ENCODE measurements at places on chromosomes 11 and 22.

- DNase-seq = no peak
Observed at GRCh38 chr11:82909015-82909640, 7.6 kb downstream of the DDIAS start.

- no peak for DNase-seq
Observed at GRCh38 chr22:33811686-33812085, 108.6 kb downstream of the LARGE1 start.

DNA sequence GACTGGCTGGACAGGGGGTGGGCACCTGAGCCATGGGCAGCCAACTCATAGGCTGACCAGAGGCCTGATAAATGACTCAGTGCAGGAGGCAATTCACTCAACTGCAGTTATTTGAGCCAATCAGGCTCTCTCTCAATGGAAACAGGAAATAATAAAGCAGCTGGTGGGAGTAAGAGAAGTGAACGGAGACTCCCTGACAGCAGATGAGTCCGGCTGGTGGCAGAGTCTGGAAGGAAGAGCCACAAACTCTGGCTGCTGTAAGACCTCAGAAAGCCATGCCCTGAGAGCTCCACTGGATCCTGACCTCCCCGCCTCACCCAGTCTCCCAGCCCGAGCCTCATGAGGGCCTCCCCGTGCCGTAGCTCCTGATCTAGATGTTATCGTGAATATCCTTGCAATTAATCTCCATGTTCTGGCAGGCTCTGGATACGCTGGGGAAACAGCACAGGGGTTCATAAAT lies 69.8 kb downstream of the TRIM29 start:
- DNase-seq = no peak

GRCh38 chr22:38744981-38745380 lies 10.8 kb downstream of the SUN2 start:
- no peak for DNase-seq

GRCh38 chr11:76095891-76096290 lies 110.4 kb downstream of the WNT11 start:
- DNase-seq = no peak

DNA sequence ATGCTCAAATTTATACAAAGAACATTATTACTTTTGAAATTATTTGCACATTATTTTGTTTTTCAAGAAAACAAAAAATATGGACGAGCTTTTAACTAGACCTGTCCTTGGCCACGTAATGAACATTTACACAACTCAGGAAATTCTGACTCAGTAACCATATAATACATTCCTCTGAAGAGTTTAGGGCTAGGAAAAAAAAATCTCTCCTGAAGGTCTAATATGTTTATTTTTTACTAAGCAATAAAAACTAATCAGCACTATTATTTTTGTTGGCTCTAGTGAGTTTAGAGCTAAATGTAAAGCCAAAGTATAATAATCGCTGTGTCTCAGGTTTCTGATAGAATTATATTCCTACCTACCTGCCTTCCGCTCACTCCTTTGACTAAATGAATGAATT lies 187.5 kb downstream of the SWAP70 start:
- DNase-seq = no peak

DNA sequence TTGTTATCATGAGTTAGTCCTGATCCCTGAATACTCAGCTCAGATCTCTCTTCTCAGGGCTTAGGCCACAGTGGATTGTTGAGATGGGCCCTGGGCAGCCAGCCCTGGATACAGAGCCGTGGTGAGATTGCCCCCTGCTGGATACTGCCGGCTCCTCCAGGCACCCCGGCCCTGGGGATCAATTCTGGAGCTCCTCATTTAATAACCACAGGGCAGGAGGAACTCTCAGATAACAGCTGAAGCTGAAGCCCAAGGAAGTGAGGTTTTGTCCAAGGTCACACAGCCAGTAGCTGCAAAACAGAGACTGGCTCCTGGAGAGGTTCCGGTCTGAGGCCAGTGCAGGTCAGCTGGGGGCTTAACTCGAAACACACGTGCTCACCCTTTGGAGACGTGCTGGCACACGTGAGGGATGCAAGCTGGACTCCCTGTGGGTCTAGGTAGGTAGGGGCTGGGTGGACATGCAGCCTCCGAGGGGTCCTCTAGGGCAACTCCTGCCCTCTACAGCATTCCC lies 16.0 kb downstream of the USH1C start:
- peak; percentile 5 for DNase-seq

DNA sequence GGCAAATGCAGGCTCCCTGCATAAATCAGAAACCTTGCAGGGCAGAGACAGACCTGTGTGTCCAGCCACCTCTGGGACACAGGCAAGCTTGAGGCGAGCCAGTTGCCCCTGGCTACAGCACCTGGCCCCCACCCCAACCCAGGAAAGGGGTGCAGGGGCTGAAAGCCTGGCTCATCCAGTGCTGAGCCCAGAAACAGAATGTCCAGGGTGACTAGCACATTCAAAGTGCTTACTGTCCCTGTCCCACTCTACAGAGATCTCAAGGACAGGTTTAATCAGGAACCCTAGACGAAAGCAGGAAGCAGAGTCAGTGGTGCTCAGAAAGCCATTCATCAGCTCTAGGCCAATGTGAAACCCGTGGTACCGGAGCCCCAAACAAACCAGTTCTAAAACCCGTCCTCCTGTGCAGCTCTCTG lies 31.9 kb downstream of the PLEKHA7 start:
- no peak for DNase-seq

GRCh38 chr11:7671347-7672215 lies 1.7 kb downstream of the CYB5R2 start:
- no peak for DNase-seq

DNA sequence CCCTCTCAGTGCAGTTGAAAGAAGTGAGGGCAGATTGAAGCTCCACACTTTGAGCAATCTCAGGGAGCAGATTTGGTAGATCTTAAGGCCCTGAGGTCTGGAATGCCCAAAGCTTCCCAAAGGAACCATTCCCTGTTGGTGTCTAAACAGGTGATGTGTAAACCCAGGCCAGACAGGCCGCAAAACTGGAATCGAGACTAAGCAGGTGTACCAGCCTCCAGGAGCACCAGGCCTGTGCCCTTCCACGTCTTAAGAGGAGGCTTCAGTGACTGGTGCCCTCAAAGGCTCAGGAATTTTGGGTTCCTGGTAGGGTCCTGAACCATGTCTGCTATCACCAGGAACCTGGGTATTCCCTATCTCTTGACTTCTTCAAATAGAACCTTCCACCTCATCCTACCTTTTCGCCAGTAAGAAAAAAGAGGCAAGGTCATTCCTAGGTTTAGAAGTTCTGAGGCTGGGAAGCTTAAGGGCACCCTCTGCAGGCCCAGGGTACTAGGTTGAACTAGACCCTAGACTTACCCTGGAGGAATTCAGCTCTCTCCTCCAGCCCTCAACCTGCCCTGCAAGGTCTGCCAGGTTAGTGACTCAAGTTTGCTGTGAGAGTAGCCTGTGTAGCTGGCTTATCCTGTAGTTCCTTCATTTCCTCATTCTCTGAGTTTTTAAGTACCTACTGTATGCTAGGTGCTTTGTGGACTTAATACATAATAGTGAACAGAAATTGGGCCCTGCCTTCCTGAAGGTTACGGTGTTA lies 100.0 kb upstream of the NNMT start:
- DNase-seq = no peak

- no peak for DNase-seq
Observed at GRCh38 chr22:19067696-19068348, 54.4 kb downstream of the DGCR2 start.

- DNase-seq = no peak
Observed at GRCh38 chr11:64933213-64933934, 2.3 kb downstream of the GPHA2 start.

DNA sequence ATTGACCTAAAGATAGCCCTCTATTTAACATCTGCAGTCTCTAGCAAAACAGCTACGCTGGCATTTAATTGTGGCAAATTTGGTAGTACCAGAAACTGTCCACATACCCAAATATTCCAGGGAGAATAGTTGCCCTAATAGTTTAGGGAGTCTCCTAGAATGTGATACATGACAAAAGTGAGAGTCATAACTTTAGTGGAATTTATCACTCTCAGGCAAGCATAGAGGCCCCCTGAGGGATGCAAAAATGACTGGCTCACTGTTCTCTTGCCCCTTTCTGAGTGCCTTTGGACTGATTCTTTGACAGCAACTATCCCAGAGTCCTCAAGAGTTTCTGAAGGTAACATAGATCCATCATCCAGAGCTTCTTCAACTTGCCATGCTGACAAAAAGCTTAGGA lies 2.3 kb upstream of the OR51B4 start:
- no peak for DNase-seq

- DNase-seq = no peak
Observed at GRCh38 chr11:296171-297050, 2.9 kb downstream of the IFITM5 start.

- DNase-seq = no peak
Observed at GRCh38 chr11:101705972-101706371, 122.2 kb upstream of the TRPC6 start.

DNA sequence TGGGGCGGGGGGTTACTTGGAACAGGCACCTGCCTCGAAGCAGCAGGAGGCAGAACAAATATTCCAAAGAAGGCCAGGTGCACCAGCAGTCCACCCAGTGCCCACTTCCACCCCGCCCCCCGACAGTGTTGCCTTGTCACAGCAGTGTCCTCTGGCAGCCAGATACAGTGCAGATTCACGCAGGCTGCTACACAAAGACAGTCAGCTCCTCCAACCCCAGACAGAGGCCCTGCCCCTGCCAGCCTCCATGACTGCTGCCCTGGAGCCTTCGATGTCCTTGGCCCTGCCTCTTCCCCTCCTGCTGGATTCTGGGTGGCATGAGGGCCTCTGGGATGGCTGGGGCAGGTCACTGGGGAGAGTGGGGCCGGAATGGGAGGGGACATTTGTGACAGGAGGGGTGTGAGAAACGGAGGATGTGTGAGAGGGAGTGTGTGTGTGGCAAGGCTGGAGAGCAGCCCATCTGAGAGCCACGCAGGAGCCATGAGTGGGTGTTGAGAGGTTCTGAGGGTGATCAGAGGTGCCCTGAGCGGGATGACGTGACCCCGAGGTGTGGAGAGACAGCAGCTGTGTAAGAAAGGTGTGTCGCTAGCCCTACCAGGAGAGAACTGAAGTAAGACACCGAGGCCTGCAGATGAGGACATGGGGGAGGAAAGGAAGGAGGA lies 173.7 kb downstream of the CEP164 start:
- DNase-seq = no peak

DNA sequence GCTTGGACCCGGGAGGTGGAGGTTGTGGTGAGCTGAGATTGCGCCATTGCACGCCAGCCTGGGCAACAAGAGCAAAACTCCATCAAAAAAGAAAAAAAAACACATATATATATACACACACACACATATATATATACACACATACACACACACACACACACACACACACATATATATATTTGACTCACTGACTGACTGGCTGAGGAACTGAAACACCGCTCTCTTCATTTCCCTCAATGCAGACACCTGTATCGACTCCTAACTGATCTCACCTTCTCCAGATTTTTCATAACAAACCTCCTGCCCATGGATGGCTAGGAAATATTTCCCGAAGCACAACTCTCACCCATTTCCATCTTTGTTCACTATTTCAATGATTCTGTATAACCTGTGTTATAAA lies 140.7 kb upstream of the ANO3 start:
- no peak for DNase-seq

DNA sequence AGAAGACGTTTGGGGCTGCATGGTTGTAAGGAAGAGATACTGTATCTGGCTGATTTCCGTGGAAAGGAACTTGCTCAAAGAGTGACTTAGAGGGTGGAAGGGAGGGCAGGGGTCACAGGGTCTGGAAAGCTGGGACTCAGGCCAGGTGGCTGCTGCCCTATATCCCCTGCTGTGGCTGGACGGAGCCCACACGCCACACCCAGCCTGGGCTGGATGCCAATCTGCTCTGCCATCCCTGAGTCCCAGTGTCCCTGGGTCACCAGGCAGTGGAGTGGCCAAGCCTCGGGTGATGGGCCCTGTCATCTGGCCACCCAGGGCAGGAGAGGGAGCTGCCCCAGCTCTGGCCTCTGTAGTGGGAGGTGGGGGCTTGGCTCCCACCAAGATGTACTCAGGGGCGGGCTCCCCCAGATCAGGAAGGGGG lies 26.5 kb upstream of the KRTAP5-7 start:
- no peak for DNase-seq

- no peak for DNase-seq
Observed at GRCh38 chr11:61468002-61468401, 38.1 kb downstream of the SDHAF2 start.

DNA sequence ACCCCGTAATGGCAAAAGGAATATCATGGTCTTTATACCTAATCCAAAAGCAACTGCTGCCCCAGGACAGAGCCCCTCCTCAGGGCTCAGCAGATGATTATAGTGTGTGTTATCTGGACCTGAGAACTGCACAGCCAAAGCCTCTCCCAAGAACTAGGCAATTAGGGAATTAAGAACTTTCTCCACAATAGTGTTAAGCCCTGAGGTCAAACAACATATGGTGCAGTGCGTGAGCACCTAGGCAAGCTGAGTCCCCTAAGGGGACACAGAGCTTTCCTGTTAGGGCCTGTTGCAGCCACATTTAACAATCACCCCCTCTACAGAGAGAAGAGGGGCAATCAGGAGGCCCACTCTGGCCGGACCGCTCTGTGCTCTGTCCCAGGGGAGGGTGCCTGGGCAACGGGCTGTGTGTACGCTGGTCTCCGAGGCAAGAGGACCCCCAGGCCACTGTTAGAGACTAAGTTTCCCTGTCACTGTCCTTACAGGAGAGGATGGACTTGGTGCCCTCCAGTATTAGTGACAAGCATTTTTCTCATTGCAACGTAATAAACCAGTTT lies 1.4 kb upstream of the KCNJ5 start:
- no peak for DNase-seq

DNA sequence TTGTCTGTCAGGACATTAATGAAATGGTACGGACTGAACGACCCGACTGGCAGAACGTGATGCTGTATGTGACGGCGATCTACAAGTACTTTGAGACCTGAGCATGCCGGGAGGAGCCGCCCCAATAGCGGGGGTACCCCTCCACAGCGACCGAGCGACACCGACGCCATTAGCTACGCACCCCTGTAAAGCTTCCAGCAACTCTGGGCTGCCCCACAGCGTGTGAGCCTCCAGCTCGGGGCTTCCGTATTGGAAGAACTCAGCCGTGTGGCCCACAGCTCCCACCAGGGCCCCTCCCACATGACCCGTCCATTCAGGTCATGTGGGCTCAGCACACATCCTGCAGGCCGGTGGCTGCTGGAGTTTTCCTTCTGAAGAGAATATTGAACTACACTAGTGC lies 12.9 kb upstream of the ADORA2A start:
- DNase-seq = no peak

DNA sequence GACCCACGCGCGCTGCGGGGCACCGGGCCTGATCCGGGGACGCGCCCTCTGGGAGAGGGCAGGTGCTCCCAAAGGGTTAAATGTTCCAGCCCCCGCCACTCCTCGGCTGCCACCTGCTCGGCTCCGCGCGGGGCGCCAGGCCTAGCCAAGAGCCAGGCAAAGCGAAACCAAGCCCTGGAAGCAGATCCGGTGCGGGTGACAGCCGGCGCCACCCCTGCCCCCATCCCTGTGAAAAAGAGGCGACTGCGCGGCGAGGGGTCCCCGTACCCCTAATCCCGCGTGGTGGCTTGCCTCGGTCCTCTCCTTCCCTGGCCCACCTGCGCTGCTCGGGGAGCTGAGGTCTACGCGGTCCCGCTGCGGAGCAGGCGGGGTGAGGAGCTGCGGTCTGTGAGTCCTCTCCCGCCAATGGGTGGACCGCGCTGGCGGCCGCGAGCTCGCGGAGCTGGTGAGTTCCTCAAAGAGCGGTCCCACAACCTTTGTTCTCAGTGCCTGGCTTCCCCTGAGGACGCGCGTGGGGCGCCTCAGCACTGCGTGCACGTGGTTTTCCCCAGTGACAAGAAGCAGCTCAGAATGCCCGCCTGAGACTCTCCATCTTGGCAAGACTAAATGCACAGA lies at the start of gene ME3:
TSS of gene ME3 (minus strand) at position 610 of the 615 bp plus-strand sequence.
- no peak for DNase-seq

GRCh38 chr11:120739780-120740179 lies 228.2 kb downstream of the GRIK4 start:
- DNase-seq = no peak

All from stimulated activated CD8-positive, alpha-beta memory T cell treated with anti-CD3 and anti-CD28 coated beads, Interleukin-4, amount 100 ng/mL, for 4 hours (primary cell).